ENCODE measurements at places on chromosomes 5 and 9. TPM values are rescaled to one million over a fixed set of nuclear protein-coding genes. Genes with fewer than 3 reads are reported as not detected.
A peak's percentile ranks its signal among the peaks of the same experiment; 100 is the strongest.

Gene KCNV2
- total RNA-seq: not detected

GRCh38 chr9:69918322-69918721 is 97.7 kb downstream of the CFAP95 start:
- no peak for DNase-seq

Gene MAMDC2
- total RNA-seq: 3.4 TPM

GRCh38 chr5:81631124-81631523 is 119.8 kb downstream of the SSBP2 start:
- no peak for DNase-seq

GRCh38 chr9:98867429-98868168 is 60.1 kb downstream of the GALNT12 start:
- DNase-seq: peak; percentile 96

DNA sequence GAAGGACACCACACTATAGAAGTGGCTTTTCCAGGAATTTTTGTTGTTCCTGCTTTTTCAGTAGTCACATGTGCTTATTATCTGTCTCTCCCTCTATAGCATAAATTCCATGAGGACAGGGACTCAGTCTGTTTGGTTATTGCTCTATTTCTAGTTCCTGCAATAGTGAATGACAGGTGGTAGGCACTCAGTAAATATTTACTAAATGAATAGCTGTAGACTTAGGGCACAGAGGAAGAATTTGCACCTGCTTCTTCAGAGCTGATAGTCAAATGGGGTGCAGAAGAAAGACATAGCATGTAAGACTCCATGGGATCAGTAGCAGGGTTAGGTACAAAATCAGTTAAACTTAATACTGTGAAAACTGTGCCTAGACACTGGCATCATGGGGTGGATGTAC is 580.2 kb downstream of the CCDC171 start:
- DNase-seq: no peak

DNA sequence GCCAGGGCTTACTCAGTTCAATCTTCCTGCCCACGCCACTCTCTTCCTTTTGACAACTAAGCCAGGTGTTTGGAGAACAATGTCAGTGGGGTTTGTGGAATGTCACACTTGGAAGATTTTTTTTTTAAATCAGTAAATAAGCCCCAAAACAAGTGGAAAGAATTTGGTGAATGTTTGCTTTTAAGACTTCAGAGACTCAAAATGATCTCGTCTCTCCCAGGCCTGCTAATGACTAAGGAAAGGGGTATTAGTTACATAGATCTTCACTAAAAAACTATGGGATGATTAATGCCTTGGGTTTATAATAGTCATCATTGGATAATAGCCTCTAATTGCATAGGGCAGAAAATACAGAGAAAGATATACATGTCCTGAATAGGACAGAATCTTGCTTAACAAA is 166.4 kb downstream of the DMRT2 start:
- DNase-seq: no peak

Gene EIF4E1B
- total RNA-seq: not detected

GRCh38 chr5:149667084-149667828 is 62.9 kb upstream of the PPARGC1B start:
- no peak for DNase-seq

Gene RLN1
- total RNA-seq: not detected

DNA sequence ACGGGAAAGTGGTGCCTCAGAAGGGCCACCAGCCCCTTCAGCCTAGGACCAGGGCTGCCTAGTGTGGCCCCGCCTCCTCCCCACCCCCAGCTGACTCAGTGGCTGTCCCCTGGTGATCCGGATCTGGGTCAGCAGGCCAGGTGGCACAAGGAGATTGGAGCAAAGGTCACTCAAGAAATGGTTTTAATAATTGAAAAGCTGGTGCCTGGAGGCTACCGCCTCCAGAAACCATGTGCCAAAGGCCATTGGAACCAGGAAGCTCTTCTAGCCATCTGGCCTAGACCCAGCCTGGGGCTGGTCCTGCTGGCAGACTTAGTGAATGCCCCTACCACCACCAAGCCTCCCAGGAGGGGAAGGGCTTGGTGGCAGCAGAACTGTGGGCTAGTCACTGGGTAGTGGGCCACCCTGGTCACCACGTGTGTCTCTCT is 1.5 kb downstream of the ST6GALNAC4 start:
- no peak for DNase-seq

GRCh38 chr9:136526625-136527066 is 19.2 kb downstream of the NOTCH1 start:
- no peak for DNase-seq

- DNase-seq: peak; percentile 60
Observed at GRCh38 chr9:113963017-113963620, 87.0 kb downstream of the ZNF618 start.

- peak; percentile 15 for DNase-seq
Observed at GRCh38 chr5:175382171-175382570, 61.8 kb downstream of the DRD1 start.

Gene AHRR
- total RNA-seq: 49.1 TPM

DNA sequence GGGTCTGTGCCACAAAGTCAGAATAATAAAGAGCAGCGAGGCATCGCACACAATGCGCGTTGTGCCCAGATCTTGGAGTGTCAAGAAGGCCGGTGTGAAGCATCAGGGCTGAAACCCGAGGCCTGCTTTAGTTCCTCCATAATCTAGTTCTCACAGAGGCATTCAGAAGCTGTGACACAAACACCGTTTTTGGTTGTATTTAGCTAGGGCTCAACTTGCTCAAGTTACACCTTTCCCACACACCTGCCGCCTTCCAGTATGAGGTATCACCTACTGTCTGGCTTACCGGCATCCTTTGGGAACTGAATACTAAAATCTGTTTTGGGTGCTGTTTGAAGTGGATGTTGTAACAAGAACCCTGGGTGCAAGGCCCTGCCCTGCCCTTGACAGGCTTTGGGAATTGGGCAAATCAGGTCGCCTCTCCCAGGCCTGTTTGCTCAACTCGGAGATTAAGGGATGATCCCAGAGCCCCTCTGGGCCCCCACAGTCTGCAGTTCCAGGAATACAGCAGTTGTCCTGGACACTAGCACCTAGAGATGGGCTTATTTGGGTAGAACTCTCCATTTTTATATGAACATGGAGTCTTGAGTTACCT is 27.0 kb downstream of the SLC25A25 start:
- no peak for DNase-seq

GRCh38 chr9:123336959-123337358 is 19.0 kb upstream of the CRB2 start:
- no peak for DNase-seq

Gene MEIKIN
- total RNA-seq: not detected

Gene DMRT2
- total RNA-seq: not detected

- DNase-seq: peak; percentile 34
Observed at GRCh38 chr9:137301081-137301947, 757 bp downstream of the NRARP start.

DNA sequence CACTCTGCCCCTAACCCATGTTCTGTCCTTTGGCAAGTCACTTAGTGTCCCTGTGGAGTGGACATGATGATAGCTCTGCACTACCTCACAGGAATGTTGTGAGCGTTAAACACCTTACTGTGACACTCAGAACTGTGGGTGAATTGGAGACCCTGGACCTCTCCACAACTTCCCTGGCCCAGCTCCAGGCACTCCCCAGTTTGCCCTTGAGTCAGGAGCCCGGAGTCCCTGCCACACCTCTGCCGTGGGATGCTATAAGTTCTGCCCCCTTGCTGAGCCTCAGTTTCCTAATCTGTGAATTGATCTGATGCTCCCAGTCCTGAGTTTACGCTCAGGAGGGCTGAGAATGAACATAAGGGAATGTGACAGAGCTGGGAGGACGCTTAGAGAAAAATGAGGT is 34.4 kb downstream of the GSN start:
- no peak for DNase-seq

- no peak for DNase-seq
Observed at GRCh38 chr5:95599252-95599651, 20.6 kb upstream of the GPR150 start.

Gene FBXO38
- total RNA-seq: 38.7 TPM

DNA sequence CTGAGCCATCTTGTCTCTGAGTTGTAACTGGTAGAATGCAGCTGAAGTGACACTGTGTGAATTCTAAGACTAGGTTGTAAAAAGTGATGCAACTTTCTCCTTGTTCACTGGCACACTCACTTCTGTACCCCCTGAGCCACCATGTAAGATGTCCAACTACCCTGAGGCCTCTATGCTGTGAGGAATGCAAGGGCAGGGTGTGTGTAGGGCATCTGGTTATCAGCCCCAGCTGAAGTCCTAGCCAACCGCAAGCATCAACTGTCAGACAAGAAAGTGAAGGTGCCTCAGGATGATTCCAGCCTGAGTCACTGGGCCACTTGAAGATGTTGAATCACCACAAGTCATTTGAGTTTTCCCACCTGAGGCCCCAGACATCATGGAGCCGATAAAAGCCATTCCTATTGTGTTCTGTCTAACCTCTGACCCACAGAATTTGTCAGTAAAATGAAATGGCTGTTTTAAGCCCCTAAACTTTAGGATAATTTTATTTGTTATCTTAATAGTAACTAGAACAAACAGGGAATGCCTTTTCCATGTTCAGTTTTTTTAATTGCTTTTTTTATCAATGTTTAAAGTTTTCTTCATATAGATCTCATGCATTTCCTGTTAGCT is 18.7 kb upstream of the RHOBTB3 start:
- peak; percentile 100 for DNase-seq

GRCh38 chr9:69034071-69034470 is 1.5 kb upstream of the FXN start:
- no peak for DNase-seq

DNA sequence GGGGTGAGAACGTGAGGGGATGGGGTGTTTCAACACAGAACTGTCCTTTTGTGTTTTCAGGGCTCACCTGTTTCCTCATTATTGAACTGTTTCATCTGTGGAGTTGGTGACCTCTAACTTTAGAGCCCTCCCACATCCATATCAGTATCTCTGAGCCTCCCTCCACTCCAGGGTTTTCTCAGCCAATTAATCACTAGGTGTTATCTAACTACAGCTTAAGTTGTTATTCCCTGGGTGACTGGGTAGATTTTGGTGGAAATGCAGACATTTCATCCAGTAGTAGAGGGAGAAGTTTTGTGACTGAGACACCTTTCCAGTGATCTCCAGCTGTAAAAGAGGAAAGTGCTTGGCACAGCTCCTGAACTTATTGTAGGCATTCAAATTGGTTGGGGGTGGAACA is 23.7 kb downstream of the PPP3R2 start:
- no peak for DNase-seq

DNA sequence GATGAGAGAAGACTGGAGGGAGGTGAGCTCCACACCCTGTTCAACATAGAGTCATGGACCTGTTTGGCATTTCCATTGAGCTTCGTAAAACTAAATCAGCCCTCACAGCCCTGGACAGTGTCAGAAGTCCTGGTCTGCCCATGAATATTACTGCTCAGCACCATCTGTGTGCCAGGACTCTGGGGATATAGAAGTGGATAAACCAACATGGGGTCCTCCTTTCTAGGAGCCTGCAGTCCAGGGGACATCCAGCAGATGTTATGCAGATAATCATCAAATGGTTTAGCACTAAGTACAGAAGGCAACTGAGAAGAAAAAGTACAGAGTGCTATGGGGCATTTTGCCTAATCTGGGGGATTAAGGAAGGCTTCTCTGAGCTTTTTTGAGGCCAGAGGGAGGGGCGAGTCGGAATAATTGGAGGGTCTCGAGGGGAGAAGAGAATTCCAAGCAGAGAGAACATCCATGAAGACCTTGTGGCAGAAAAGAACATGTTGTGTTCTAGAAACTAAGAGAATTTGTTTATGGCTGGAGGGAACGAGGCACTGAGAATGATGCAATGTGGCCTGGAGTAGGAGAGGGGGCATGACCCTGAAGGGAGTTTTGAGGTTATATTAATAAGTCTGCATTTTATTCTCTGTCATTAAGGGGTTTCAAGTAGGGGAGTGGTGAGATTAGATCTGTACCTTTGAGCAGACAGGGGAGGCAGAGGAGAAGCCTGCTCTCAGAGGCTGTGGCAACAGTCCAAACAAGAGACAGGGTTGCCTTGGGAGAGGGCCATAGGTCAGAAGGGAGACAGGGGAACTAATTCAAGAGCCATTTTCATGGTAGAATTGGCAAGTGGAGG is 63.5 kb upstream of the SLC2A8 start:
- DNase-seq: peak; percentile 28

- DNase-seq: no peak
Observed at GRCh38 chr5:16842896-16843295, 93.2 kb downstream of the MYO10 start.

Gene FRMD3
- 5.0 TPM for total RNA-seq

Gene LIFR
- total RNA-seq: 8.9 TPM

Gene ANXA1
- total RNA-seq: 608 TPM

DNA sequence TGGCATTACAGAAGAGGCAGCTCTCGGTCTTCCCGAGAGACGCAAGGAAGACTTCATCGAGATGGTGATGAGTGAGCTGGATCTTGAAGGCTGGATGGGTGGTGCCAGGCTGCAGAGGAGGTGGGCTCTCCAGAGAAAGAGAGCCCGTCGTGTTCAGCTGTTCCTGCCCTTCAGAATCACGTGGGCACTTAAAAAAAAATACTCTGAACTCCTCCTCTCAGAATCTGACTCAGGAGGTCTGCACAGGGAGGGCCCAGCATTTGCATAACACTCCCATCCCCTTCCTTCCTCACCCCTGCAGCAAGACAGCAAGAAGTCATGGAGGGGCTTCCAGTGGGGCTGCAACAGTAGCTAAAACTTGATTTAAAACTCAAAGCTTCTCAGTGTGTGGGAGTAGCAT is 203.0 kb downstream of the ATPSCKMT start:
- DNase-seq: no peak
